ENCODE measurements at places on chromosomes 2 and 18.

- DNase-seq, result no peak
Observed at GRCh38 chr2:106709229-106709628, 176.7 kb downstream of the ST6GAL2 start.

GRCh38 chr2:147355706-147356105 is 489.1 kb upstream of the ACVR2A start:
- DNase-seq, result no peak

DNA sequence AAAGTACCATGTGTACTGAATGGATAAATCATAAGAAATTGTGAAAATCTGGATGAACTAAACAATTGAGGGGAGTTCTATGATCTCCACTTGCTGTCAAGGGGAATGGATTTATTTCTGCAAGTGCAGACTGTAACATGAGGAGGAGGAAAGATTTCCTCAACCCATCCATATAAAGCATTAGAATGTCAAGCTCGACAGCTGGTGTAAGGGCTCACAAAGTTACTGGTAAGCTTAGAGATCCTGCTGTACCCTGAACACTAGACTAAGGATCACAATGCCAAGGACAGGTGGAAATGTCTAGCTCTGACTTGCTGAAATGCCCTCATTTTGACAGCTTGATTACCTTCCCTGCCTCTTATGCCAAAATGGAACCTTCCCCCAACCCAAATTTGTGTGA is 125.3 kb downstream of the TCF4 start:
- no peak for DNase-seq

DNA sequence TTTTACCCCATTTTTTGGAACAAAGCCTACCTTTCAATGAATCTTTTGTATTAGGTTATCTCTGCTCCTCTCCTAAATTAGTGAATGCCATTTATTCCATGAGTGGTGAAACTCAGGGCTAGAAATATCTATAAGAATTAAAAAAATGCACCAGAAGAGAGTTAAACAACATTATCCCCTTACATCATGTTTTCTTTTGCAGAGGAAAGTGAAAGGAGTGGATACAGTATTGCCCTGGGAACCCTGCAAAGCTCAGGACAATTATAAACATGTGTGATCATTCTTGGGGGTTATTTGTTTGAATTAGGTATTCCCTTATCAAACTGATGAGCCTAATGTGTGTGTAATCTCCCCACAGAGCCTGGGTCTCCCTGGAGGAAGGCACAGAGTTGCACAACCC is 559.2 kb downstream of the RNF144A start:
- DNase-seq, result no peak

GRCh38 chr2:128026448-128027277 is 1.2 kb downstream of the SAP130 start:
- no peak for DNase-seq

DNA sequence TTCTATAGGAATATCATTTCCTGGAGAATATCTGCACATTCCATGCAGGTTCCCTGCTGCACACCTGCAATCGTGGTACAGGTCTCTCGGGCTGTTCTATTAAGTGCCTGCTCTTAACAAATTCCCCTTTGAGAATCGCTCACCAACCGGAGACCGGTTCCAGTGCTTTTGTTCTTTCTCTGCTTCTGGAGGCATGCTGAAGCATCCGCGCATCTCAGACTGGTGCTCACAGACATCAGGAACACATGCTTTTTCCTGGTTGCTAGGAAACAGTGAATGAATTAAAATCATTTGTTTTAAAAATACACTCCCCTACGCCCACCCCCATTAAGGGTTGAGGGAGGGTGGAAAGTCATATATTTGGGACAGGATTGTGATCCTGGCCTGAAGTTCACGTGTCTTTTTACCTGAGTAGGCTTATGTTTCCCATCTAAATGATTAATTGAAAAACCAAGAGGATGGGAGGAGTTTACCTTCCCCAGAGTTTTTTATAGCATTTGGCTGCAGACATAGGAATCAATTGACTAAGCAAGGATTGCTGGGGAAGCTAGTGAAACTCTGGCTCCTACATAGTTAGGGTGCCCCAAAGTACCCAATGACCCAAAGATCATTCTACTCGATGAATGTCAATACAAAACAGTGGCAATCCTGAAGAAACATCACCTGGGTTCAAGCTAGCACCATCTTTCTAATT is at the start of gene C2orf80:
Gene C2orf80 (minus strand): TSS at position 221 of the 694 bp plus-strand sequence. CDS start 3,044 bp downstream, outside the sequence.
- DNase-seq, result no peak

- no peak for DNase-seq
Observed at GRCh38 chr18:28793901-28794300, 617.0 kb upstream of the CDH2 start.

GRCh38 chr2:72994991-72995380 is 76.5 kb downstream of the SFXN5 start:
- DNase-seq, result no peak

GRCh38 chr18:10381951-10382350 is 72.5 kb upstream of the APCDD1 start:
- DNase-seq, result no peak

DNA sequence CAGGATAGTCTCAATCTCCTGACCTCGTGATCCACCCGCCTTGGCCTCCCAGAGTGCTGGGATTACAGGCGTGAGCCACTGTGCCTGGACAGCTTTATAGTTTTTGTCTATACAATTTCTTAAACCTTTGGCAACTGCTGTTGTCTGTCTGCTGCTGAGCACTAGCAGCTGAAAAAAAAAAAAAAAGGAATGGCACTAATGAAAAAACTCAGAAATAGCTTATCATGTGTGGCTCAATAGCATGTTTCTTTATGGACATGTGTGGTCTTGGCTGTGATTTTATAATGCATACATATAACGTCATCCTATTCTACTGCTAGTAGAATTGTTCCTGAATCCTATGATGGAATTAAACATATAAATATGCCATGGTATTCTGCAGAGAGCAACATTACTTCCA is 231.2 kb downstream of the TPGS2 start:
- DNase-seq, result no peak

GRCh38 chr2:127415593-127416505 is 2.4 kb upstream of the PROC start:
- DNase-seq, result peak; percentile 67

GRCh38 chr2:103288696-103289095 is 526.9 kb downstream of the TMEM182 start:
- DNase-seq, result no peak

DNA sequence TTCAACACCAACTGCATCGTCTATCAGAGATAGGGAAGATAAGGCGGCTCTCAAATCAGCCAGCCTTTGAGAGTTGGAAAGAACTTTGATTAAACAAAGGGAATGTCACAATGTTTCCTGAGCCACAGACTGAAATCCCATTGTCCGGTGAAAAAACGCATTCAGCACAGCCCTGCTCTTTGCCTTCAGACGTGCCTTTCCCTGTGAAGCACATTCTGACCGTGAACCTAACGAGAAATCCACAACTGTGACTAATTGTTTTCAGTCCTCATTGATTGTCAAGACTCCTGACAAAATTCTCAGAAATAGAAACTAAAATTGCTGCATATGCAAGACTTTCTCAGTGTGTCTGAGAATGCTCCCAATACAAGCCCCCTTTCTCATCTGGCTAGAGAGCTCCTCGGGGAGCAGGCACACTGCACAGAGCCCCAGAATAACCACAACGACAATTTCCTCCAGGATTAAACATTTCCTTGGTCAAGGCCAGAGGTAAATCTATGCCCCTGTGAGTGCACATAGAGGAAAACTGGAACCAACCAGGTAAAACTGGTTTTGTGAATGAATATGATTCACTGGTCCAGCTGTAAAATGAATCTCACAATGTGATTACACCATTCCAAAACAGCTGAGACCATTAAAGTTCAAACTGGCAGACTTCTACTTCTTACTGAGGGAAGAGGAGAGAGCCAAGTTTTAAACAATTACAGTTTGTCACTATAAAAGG is 561.9 kb upstream of the ID2 start:
- DNase-seq, result no peak

GRCh38 chr18:7366597-7366996 is 135.7 kb downstream of the LRRC30 start:
- no peak for DNase-seq

DNA sequence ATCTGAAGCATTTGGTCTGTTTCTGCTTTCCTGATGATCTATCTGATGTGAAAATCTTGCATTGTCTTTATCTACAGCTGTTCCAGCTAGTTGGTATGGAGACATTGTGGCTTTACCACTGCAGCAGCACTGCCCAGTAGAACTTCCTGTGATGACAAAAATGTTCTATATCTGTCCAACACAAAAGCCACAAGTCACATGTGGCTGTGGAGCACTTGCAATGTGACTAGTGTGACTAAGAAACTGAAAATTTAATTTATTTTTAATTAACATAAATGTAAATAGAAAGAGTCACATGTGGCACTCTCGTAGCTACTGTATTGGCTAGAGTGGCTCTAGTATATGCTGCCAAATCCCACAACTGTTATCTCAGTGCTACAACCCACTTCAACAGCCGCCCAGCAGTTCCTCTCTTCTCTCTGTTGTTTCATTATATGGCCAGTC is 425.7 kb downstream of the SETBP1 start:
- DNase-seq, result peak; percentile 48

DNA sequence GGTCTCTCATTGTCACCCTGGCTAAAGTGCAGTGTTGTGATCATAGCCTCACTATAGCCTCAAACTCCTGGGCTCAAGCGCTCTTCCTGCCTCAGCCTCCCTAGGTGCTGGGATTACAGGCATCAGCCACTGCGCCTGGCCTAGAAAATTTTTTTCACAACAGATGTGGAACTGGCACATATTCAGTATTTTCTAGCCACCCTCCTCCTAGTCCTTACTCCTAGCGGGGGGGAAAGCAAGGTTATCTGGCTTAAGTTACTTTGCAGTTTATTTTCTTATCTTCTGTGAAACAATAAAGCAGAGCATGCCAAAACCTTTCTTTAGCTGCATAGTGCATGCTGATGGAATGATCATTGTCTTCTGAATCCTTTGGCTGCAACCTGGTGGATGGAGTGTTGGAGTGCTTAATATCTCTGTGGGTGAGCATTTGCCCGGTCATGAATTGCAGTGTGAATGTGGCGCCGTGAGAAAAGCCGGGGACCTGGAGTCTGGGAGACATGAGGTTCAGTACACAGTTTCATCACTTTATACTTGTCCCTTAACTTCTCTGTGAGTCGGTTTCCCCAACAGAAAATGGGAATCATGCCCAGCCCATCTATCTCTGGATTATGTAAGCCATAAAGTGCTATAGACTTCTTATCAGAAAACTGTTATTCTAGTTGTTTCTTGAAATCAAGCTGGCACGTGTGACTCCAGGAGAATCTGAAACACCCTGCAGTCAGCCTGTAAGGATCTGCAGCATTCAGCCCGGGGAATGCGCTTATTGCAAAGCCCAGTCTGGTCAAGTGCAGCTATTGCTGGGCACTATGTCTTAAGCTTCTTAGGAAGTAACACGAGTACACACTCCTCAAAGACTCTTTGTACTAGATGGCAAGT is 38.2 kb upstream of the MAP3K20 start:
- no peak for DNase-seq

GRCh38 chr2:33204945-33205344 is 258.2 kb downstream of the LTBP1 start:
- DNase-seq, result no peak

GRCh38 chr2:8431446-8432125 is 250.3 kb upstream of the ID2 start:
- DNase-seq, result no peak

DNA sequence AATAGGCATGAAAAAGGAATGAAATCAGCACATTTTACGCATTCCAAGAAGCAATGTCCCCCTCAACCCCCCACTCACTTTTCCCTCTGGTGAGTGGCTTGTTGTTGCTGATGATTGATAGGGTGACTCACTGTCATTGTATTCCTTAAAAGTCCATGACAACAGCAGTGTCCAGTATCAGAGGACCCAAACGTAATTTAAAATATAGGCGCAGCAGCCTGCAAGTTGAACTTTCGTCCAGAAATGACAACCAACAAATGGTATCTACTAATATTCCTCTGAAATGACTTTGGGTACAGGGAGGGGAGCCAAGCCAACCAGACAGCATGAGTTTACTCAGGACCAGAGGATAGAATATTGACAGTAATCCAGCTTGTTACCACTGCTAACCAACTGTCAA is 182.9 kb upstream of the SIX3 start:
- no peak for DNase-seq

GRCh38 chr2:122329278-122329677 is 573.8 kb downstream of the TSN start:
- no peak for DNase-seq

- no peak for DNase-seq
Observed at GRCh38 chr18:79512461-79513380, 117.0 kb downstream of the NFATC1 start.

- peak; percentile 39 for DNase-seq
Observed at GRCh38 chr2:68536000-68536399, 68.6 kb downstream of the APLF start.

- DNase-seq, result no peak
Observed at GRCh38 chr18:79952456-79952995, 1.1 kb upstream of the SLC66A2 start.

DNA sequence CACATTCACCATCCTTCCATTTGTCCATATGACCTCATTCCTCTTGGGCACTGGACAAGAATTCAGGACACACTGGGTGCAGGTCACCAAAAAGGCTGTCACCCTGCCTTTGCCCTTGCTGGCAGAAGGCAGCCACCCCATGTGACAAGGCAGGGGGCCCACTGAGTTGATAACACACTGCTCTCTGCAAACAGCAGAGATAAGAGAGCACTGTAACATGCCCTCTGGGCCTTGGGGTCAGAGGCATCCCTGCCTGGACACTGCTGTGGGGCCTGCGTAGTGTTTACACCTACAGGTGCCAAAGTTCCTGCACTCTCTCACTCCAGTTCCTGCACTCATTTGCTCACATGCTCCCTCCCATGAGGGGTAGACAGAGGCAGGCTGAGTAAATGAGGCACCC is 344.7 kb upstream of the TCF4 start:
- DNase-seq, result no peak

DNA sequence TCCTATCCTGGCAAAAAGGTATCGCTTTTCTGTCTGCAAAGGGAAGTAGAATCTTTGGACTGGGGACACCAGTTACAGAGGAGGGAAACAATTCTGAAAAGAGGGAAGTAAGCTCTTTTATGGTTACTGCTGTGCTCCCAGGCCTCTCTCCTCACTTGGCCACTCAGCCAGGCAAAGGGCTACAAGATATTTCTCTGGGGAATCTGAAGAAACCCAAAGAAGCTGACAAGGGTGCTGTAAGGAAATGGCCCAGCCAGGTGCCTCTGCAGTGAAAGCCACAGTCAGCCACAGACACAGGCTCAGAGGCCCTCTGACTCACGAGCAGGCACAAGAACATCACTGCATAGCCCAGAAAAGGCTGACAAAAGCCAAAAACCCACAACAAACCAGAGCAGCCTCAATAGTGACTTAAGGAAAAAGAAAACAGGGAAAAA is 5.8 kb downstream of the HDLBP start:
- peak; percentile 87 for DNase-seq

DNA sequence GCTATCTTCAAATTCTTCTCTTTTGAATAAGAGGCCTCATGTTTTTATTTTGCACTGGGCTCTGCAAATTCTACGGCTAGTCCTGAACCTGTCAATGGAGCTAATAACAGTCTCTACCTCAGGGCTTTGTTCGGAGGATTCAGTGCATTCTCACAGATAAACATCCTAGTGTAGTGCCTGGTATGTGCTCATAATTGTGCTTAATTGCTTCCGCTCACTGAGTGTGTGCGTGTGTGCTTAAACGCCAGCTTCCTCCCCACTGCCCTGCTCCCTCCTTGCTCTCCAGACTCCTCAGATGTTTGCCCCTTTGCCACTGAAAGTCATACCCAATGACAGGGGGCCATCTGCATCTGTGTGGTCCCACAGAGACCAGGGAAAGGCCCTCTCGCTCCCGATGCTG is 6.7 kb downstream of the GYPC start:
- no peak for DNase-seq

GRCh38 chr2:98383166-98383565 is 36.9 kb downstream of the CNGA3 start:
- DNase-seq, result no peak
